ENCODE measurements at places on chromosomes 7 and 10. TPM values are rescaled to one million over a fixed set of nuclear protein-coding genes. Genes with fewer than 3 reads are reported as not detected.

LRRC18 gene
- total RNA-seq = not detected

AGAP9 gene
- total RNA-seq = 0.90 TPM

FRAT2 gene
- total RNA-seq = 7.8 TPM

CROT gene
- 7.6 TPM for total RNA-seq

LIPM gene
- not detected for total RNA-seq
